Metanephros (tissue), 2 donors: ENCODE measurements at places on chromosomes 2 and 18. TPM values are rescaled to one million over a fixed set of nuclear protein-coding genes. Genes with fewer than 3 reads are reported as not detected.

TMEM237 gene
- 21.7 TPM for total RNA-seq

TMEM200C gene
- total RNA-seq, result 2.9 TPM

TUBB8B gene
- not detected for total RNA-seq

MFSD2B gene
- total RNA-seq, result 2.2 TPM

ERBB4 gene
- total RNA-seq, result 104 TPM

AMER3 gene
- 0.23 TPM for total RNA-seq

POTEC gene
- not detected for total RNA-seq

DIS3L2 gene
- total RNA-seq, result 36.2 TPM

NAT8 gene
- 12.0 TPM for total RNA-seq

ALLC gene
- not detected for total RNA-seq

RIT2 gene
- 0.35 TPM for total RNA-seq

MALL gene
- 11.5 TPM for total RNA-seq
